ENCODE measurements at places on chromosomes 1 and 21. TPM values are rescaled to one million over a fixed set of nuclear protein-coding genes. Genes with fewer than 3 reads are reported as not detected.

- DNase-seq: no peak
These were observed 14.9 kb upstream of the AGT start for GRCh38 chr1:230728710-230729392.

- DNase-seq: no peak
These were observed 188.5 kb downstream of the SLC45A1 start for GRCh38 chr1:8506456-8506855.

DNA sequence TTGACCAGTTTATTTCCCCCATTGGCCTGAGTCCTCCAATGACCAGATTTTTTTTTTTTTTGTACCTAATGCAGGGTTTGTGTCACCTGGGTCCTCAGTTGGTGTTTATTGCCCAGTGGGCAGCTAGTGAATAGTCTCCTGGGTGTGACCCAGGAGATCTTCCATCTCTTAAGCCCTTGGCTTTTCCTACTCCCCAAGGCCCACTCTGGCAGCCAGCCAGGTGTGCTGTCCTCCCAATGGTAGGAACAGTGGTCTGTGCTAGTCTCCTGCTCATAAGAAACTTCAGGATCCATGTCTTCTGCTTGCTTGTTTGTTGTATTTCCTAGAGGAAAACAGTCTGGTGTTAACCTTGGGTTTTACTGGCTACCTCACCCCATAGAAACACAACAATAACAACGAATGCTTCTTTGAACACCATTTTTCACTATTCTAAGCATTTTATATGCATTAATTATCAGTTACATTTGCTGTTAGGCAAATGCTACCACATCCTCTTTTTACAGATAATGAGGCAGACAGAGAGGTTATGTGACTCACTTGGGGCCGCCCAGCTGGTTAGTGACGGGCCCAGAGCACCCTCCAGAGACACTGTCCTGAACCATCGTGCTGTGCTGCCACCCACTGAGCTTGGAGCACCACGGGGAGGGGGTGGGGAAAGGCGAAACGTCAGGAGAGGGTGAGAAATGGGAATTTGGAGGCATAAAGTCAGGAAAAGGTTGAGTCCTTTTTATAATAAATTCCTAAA lies 107.5 kb downstream of the HIVEP3 start:
- DNase-seq: no peak

DNA sequence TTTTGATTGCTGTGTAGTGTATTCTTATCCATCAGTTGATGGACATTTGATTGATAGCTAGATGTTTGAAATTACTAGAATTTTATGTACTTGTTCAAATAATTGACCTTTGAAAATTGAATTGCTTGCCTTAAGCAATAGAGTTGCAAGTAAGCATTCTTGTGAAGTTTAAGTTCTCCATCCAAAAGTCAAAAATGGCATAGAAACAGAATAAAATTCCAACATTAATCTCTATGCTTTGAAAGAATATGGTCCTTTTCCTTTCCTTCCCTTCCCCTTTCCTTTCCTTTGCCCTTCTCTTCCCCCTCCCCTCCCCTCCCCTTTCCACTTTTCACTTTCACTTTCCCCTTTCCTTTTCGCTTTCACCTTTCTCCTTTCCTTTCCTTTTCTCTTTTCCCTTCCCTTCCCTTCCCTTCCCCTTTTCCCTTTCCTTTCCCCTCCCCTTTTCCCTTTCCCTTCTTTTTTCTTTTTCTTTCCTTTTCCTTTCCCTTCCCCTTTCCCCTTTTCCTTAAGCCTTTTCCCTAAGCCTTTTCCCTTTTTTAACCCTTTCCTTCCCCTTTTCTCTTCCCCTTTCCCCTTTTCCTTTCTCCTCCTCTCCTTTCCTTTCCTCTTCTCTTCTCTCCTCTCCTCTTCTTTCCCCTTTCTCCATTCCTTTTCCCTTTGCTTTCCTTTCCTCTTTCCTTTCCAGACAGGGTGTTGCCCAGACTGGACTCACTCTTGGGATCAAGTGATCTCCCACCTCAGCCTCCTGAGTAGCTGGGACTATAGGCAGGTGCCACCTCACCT lies 67.4 kb downstream of the SASS6 start:
- no peak for DNase-seq

DNA sequence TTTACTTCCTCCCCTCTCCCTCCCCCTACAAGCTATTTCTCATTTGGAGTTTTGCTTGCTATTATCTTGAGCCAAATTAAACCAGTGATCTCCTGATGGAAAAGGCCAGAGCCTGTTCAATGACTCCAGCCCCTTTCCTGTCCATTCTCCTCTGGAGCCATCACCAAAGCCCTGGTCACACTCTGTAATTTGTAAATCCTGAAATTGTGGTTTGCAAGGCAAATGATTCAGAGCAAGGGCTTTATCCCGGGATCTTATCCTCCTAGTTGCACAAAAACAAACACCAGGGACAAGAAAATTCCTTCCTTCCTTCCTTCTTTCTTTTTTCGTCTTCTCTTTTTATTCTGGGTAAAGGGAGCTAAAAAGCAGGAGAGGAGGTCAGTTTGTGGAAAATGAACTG lies 366.1 kb upstream of the ST6GALNAC5 start:
- DNase-seq: no peak

DNA sequence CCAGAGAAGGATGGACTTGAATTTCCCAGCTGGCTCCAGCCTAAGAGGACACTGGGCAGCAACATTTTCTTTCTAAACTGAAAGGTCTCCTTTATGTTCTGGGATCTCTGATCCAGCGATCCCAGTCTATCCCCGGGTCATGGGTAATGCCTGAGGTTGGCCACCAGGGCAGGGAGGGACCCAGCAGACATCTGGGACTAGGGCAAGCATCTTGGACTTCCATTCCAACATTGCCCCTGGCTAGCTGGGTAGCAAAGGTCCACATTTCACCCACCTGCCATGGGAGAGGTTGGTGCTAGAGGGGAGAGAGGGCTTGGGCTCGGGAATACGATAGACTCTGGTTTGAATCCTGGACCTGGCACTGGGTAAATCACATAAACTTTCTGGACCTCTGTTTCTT lies 84.6 kb downstream of the LRRN2 start:
- no peak for DNase-seq

DNA sequence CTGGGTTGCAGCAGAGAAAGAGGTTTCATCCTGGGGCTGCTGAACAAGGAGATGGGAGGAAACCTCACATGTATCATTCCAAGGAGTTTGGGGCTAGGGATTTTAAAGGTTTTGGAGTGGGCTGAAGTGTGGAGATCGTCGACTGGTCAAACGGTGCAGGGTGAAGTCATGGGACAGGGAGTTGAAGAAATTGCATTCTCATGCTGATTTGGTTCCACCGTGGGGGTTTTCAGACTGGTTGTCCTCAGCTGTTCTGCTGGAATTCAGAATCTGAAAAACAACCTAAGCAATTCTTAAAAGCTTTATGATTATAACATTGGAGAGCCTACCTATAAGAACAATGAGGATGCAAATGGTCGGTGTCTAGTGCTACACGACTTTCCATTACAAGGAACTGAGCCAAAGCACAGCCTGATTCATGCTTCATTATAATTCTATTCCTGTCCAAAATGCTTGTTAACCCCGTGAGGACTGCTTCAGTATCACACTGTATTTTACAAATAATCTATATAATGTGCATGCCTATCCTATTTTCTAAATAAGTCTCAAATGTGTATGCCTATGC lies 242.7 kb downstream of the TM2D1 start:
- no peak for DNase-seq

DNA sequence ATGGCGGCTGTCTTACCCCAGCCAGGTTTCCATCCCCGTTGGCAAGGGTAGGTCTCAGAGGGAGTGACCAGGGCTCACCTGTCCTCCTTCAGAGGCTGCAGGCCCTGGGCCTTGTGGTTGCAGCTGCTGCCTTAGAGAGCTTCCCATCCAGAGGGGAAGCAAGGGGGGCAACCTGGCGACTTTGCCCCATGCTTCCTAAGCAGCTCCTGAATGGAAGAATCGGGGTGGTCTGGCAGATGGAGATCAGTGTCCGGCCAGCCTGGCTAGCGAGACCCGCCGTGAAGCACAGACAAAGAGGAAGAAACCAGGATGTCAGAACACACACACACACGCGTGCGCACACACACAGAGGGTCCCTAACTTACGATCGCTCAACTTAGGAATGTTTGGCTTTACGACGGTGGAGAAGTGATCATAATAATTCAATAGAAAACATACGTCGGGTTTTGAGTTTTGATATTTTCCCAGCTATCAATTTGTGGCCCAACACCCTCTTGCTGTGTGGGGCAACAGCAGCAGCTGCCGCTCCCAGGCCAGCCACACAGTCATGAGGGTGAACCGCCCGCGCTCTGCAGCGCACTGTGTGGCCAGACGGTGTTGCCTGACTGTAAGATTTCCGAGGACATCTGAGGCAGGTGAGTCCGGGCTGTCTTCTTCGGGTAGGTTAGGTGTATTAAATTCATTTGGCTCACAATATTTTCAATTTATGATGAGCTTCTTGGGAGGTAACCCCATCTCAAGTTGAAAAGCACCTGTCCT lies 113.0 kb upstream of the ARHGEF16 start:
- DNase-seq: no peak

DNA sequence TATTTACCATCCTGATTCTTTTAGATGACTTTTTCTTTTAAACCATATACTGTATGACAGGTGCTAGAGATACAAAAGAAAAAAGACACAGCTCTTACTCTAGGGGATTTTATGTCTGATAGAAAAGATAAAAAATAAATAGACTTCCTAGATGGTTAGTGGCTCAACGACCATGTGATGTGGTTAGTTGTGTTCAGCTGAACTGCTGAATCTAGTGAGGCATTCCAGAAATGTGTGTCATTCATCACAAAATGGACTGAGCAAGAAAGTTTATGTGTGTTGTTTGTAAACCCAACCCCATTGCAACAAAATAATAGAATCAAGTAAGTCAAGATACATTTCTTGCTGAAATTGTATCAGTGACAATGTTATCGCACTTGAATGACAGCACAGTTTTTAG lies 205.8 kb upstream of the LYPLAL1 start:
- no peak for DNase-seq

GRCh38 chr1:86489242-86489878 lies 20.6 kb downstream of the CLCA1 start:
- no peak for DNase-seq

GRCh38 chr1:12085643-12086260 lies 22.6 kb downstream of the TNFRSF8 start:
- DNase-seq: no peak

DNA sequence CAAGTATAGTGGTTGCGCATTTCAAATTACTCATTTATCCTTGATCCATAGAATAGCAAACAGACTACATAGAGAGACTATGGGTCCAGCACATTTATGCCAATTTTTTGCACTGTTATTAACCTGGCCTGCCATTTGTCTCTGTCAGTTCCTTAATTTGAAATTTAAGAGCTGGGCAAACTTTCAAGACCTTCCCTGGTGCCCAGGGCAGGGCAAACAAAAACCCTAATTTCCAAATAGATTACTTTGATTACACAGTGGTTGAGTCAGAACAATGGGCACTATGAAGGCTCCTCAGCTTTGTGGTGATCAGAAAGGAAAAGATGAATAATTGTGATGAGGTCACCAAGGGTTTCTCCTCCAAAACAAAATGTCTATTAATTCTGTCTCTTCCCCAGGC lies 80.6 kb downstream of the TNFSF18 start:
- no peak for DNase-seq

GRCh38 chr1:187469836-187470235 lies 641.1 kb downstream of the PLA2G4A start:
- no peak for DNase-seq

- no peak for DNase-seq
These were observed at the start of gene FAM89A for GRCh38 chr1:231040019-231040799. TSS of gene FAM89A (minus strand) at chr1:231040254. CDS start at chr1:231040211, 43 bp downstream.

DNA sequence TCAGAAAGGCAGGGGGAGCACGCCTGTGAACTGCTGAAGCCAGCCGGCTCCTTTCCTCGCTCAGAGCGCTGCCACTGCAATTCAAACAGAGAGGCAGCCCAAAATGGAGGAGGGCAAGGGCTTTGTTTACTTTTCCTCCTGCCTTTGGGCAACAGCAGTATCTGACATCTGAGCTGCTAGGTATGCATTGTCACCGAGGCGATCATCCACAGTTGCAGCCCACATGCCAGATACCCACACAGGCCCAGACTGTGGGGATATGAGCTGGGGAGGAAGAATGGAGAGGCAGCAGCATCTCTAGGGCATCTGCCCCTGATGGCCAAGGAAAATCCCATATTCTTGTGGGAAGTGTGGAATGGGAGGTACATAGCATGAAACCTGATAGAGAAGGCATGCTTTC lies 357.1 kb downstream of the BARHL2 start:
- DNase-seq: no peak

- no peak for DNase-seq
These were observed 5.2 kb upstream of the PRR9 start for GRCh38 chr1:153212201-153212600.

DNA sequence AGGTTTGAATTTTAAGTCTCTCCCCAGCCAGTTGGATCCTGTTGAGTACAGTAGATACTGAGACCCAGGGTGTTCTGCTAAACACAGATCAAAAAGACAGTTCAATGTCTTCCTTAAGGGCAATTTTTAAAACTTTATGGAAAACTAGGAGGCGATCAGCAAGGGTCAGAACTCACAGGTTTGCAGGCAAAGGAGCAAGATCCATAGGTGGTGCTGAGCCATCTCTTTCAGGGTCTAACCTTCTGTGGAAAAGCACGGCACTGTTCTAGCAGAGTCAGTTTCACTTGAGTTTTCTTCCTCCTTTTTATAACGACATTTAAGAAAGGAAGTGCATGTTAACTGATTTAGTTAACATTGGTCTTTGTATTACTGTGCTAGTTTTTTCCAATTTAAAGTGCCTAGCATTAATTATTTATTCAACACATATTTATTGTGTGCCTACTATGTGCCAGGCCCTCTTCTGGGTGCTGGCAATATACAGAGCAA lies at the start of gene CD84:
Gene CD84, minus strand, starts transcription at position 281 of the 486 bp plus-strand sequence. Its CDS starts 59 bp downstream, at position 222.
- no peak for DNase-seq

DNA sequence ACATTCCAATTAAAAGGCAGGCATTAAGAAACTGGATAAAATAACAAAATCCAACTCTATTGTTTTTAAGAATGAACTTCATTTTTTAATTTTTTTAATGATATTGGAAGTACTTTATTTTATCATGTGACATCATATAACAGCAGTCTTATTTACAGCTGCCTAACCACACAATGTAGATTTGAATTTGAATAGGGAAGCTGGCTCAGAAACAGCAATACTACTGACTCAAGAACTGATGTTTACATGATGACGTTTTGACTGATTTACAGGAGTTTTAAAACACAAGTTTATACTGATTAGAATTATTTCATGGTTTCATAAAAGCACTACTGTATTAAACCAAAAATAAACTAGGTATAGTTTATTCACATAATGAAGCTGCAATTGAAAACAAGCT lies 348.7 kb upstream of the NR5A2 start:
- no peak for DNase-seq

- no peak for DNase-seq
These were observed 8.1 kb downstream of the ARF1 start for GRCh38 chr1:228090613-228091081.

KTI12 gene
- polyA plus RNA-seq: 9.8 TPM

NVL gene
- polyA plus RNA-seq: 14.6 TPM

RGS13 gene
- polyA plus RNA-seq: not detected

COL8A2 gene
- 1.5 TPM for polyA plus RNA-seq

SELE gene
- not detected for polyA plus RNA-seq

FAM43B gene
- not detected for polyA plus RNA-seq

ISG15 gene
- 36.0 TPM for polyA plus RNA-seq

XCL2 gene
- not detected for polyA plus RNA-seq

PLD5 gene
- not detected for polyA plus RNA-seq

TMEM200B gene
- polyA plus RNA-seq: 9.8 TPM

NECTIN4 gene
- polyA plus RNA-seq: 0.16 TPM
